AG09309 (cell line): ENCODE measurements at places on chromosomes 3 and 15.

GRCh38 chr3:64815789-64816188 is 128.0 kb upstream of the ADAMTS9 start:
- DNase-seq = no peak

DNA sequence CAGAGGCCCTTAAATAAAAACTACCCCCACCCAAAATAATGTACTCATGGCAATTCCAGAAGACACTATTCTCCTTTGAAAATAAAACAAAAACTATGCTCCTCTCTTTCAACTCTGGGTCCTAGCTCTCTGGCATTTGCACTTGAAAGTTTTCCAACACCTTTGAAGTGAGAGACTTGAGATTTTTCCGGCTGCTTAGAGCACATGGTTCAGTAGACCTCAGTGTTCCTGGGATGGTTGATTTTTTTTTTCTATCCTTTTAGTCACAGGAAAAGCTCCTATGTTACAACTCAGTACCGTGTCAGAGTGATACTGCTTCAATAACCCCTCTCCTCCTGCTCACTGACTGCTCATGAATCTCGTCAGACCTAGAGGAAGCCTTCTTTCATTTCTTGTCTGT is 118.3 kb upstream of the TUSC7 start:
- DNase-seq = no peak

GRCh38 chr15:100999369-100999768 is 80.2 kb downstream of the LRRK1 start:
- peak; percentile 48 for DNase-seq

DNA sequence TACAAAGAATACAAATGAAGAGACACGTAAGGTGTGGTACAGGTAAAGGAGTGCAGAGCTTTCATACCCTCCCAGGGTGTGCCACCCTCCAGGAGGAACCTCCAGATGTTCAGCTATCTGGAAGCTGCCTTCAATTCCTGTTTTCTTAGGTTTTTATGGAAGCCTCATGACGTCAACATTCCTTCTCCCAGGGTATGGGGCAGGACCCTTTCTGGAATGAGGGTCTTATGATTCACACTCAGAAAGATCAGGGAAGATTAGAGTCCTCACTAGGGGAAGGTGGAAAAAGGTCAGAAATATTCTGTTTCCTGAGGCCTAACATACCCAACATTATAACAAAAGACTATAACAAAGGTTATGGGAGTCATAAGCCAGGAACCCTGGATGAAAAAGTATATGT is 99.8 kb upstream of the PLCL2 start:
- no peak for DNase-seq

GRCh38 chr15:40064231-40064894 is 25.4 kb upstream of the SRP14 start:
- no peak for DNase-seq

GRCh38 chr3:10223676-10224639 is 24.3 kb upstream of the TATDN2 start:
- DNase-seq = no peak

DNA sequence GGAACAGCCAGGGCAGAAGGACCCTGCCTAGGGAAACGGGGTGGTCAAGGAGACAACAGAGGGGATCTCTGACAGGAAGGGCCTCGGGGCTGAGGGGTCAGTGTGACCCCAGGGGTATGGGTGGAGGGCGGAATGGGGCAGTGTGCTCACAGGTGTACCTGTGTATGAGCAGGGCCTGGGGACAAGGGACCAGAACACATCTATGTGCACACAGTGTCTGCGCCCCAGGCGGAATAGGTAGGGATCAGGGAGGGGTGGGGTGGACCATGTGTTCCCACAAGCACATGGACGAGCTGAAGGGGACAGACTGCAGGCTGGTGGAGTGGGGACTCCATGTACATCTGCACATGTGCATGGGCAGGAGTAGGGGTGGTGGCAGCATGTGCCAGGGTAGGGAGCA is 5.0 kb upstream of the TLR9 start:
- no peak for DNase-seq

- no peak for DNase-seq
Observed at GRCh38 chr3:15355086-15355485, 22.7 kb upstream of the SH3BP5 start.

DNA sequence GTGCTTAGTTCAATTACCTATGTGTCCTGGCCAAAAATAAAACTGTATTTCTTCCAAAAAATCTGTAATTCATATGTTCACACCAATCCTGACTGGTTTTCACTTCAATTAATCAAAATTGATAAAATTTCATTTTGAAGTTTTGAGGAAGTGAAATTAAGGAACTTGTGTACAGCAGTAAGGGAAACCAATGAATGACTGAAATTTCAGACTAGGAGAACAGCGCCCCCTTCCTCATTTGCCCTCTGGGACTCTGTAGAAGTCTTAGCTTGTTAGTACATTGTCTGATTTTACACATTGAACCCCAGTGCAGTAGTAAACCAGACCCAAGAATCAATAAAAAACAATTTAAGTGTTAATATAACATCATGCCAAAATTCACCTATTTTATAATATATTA is 495.3 kb upstream of the AGTR1 start:
- DNase-seq = no peak
